ENCODE measurements at places on chromosomes 7 and 10. TPM values are rescaled to one million over a fixed set of nuclear protein-coding genes. Genes with fewer than 3 reads are reported as not detected.

Gene EGR2
- 1.7 TPM for polyA plus RNA-seq

Gene NUP42
- 109 TPM for polyA plus RNA-seq

Gene TBC1D12
- polyA plus RNA-seq = 27.9 TPM

Gene TRUB1
- polyA plus RNA-seq = 48.8 TPM

Gene SORCS1
- 27.0 TPM for polyA plus RNA-seq

Gene LRIT1
- polyA plus RNA-seq = not detected

Gene PRXL2A
- polyA plus RNA-seq = 56.3 TPM

Gene CTAGE4
- polyA plus RNA-seq = not detected

Measured in neural cell (in vitro differentiated cells).